ENCODE measurements at places on chromosomes 4 and X.

DNA sequence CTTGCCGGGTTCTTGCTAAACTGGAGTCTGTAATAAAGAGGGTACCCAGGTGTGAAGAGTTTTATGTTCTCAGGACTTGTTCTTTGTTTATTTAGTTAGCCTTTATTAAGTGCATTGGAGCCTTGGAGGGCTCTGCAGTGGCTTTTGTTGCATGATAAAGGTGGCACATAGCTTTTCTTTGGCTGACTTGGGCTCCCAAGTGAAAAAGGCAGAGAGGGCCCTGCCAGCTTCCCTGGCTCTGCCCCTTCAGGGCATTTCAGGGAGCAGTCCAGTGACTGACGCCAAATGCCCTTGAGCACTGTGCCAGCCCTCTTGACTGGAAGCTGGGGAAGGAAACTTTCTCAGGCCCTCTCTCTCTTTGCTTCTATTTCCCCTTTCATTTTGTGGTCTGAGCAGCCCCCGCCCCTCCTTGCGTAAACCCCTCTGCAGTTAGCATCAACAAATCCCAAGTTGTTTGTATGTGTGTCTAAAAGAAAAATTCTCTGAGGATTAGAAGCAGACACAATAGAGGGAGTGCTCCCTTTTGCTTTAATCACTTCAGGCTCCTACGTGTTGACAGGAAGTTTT, 152.2 kb downstream of the NHS start:
- no peak for DNase-seq

- DNase-seq: no peak
Measured at GRCh38 chr4:155478336-155478835, 101.6 kb upstream of the MAP9 start.

DNA sequence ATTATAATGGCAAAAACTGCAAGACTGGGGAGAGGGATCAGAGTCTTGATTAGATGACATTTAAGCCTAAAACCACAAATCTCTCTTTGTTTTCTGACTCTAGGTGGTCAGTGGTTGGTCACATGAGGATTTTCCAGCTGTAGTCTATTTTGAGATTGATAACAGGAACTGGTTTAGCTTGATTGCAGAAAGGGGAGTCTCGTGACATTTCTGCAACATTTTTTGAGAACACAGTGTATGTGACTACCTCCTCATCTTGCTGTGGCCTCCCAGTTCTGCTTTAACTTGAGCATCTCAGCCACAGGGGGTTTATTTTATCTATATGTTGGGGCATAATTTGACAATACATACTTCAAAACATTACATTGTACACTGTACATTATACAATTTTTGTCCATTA, 726.4 kb upstream of the MAGEB2 start:
- no peak for DNase-seq

- no peak for DNase-seq
Measured at GRCh38 chr4:36872679-36873078, 371.9 kb upstream of the NWD2 start.

- DNase-seq: no peak
Measured at GRCh38 chr4:113952452-113953029, 26.9 kb downstream of the ARSJ start.

DNA sequence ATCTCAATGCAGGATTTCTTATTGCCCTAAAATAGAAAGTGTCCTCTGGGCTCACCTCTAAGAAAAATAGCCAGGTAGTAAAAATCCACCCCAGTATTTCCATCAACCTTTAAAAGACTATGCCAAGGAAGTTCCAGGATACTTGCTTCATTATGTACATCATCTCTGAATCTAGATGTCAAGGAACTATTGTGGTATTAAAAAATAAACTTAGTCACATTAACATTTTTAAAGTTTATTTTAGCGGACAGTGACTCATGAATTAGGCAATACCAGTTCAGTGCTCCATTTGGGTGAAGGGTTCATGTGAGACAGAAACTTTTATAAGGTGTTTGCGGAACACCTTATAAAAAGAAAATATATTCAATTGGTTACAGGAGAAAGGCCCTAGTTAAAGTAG, 209.2 kb downstream of the ADAM29 start:
- DNase-seq: no peak

GRCh38 chr4:12270546-12270945, 841.9 kb upstream of the HS3ST1 start:
- no peak for DNase-seq

Data from activated CD8-positive, alpha-beta memory T cell treated with anti-CD3 and anti-CD28 coated beads for 24 hours (primary cell).